T-helper 2 cell (primary cell): ENCODE measurements at places on chromosomes 11 and 22.

DNA sequence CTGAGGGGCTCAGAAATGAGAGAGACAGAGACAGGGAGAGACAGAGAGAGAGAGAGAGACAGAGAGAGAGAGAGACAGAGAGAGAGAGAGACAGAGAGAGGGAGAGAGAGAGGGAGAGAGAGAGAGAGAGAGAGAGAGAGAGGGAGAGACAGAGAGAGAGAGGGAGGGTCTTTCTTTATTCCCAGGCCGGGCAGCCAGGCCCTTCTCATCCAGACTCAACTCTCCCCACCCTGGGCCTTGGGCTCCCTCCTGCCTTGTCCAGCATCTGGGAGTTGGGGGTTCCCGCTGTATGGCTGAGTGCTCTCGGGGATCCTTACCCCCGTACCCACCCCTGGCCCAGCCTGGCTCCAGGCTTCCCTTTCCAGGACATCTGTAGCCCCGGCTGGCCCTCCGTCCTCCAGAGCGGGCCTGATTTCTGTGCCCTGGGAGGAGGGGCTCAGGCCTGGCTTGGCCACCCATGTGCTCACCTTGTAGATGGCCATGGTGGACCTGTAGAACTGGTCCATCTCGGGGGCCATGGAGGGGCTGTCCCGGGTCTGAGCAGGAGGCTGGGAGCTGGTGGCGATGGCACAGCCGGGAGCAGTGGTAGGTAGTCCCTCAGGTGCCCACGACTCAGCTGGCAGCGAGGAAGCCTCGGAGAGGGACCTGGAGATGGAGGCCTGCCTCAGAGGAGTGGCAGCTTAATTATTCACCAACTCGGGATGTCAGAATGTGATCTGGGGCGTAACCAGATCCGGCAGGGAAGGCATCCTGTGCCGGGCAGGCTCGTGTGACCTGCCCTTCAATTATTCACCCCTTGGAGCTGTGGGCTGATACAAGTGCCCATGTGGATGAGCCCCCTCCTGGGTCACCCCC lies at the start of gene BAIAP2L2:
Gene BAIAP2L2 (minus strand): TSS at position 677 of the 855 bp plus-strand sequence. CDS start 159 bp downstream, at position 518.
- DNase-seq = no peak

GRCh38 chr11:8709777-8710176 lies 27.2 kb downstream of the RPL27A start:
- DNase-seq = no peak

DNA sequence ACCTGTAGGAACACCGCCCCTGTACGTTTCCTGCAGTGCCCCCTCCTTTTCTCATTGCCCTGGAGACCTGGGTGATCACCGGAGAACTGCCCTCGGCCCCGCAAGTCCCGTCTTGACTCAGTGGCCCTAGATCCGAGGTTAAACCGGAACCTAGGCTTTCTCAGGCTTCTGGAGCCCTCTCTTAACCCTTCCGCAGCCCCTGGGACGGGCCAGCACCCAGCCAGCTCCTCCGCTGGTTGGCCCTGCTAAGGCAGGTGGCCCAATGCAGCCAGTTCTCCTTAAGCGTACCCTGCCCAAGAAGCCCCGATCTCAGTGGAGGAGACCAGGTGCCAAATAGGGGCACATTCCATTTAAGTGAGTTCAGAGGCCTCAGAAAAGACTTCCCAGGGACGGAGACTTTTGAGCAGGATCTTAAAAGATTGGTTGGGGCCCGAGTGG lies 776 bp downstream of the NLRX1 start:
- DNase-seq = no peak

DNA sequence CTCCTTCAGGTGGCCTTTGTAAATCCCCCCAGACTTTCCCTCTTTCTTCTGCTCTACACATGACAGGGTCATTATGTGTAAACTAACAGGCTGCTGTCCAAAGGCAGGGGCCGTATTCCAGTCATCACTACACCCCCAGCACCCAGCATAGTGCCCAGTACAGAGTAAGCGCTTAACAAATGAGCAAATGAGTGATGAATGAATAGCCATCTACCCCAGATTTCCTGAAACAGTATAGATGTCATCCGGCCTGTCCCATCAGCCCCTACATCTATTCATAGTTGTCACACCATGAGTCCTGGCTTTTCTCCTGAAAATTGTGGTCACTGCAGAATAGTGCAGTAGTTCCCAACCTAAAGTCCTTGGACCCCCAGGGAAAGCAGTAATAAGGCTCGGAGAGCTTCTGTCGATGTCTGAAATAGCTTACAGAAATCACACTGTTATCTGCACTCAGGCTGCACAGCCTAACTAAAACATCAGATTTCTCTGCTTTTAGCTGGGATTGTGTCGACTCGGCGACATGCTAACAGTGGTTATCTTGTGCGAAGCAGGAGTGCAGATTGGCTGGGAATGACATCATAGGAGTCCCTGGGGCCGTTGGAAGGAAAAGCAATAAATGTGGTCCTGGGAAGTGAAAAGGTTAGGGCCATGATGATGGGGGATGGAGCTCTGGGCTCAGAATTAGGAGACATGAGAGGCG lies 143.8 kb upstream of the NECTIN1 start:
- DNase-seq = no peak

GRCh38 chr11:58055806-58056401 lies 25.2 kb downstream of the OR6Q1 start:
- DNase-seq = no peak

GRCh38 chr11:57223601-57224000 lies 13.4 kb downstream of the APLNR start:
- no peak for DNase-seq

DNA sequence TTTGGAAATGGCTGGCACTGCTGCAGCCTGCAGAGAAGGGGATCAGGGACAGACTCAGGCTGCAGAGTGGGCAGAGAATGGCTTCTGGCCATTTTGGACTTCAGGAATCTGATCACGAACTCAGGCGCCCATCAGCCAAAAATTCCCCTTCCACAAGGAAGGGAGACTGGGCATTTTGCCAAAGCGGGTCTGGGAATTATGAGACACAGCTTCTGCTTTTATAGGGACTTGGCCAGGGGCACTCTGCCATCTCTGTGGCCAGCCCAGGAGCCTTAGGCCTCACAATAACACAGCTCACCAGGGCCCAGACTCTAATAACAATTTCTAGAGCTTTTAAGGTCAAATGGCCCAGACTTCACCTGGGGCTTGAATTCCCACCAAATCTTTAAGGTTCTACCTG lies 74.7 kb downstream of the CHST1 start:
- DNase-seq = no peak

DNA sequence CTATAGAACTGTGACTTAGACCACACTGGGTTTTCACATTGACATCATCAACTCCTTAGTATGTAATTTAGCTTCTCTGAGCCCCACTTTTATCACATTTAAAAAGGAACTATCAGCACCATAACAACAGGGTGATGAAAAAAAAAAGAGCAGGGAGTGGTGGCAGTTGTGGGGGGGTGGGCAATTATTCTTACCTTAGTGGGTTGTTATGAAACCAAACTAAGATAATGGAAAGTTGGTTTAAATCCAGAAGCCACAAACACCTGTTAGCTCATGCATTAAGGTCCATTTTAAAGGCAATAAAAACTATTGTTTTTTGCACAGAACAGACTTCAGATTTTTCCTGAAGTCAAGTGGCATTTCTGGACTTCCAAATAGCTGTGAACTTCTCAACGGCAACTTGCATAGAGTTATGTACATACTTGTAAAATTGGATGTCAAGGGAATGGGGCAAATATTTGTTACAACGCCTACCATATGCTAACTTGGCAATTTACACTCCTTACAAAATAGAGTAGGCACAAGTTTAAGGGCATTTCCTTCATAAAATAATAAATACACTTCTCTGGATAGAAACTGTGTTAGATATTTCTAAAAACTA lies 793.6 kb downstream of the DLG2 start:
- DNase-seq = no peak

- no peak for DNase-seq
These were observed 432.7 kb downstream of the TBC1D22A start for GRCh38 chr22:47195156-47195483.

DNA sequence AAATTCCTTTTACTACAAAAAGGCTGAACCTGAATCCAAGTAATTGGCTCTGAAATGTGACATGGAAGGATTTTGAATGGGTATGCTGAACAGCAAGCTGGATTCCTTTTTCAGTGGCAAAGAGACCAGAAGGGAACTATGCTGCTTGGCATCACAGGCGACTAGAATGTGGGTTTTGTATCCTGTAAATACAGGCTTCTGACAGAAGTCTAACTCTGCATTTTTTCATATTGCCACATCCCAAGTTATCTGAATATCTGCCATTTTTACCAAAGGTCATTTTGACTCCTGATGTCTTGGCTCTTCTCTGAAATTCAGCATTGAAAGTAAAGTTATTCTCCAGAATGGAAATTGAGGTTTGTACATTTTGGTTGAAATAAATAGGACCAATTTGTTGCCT lies 145.7 kb downstream of the ARHGAP42 start:
- no peak for DNase-seq

- DNase-seq = no peak
These were observed 51.3 kb downstream of the RPL27A start for GRCh38 chr11:8733852-8734251.

DNA sequence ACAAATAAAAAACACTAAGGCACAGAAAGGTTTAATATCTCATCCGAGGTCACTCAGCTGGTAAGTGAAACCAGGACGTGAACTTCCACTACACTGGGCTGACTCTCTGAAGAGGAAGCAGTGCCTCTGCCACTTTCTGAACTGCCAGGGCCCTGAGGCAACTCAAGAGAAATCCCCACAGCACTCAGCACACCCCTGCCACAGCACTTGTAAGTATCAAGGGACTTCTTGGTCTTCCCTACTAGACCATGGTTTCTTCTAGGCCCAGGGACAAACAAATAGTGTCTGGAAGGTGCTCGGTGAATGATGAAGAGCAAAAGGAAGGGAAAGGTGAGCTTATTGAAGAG lies 49.7 kb downstream of the RPL27A start:
- no peak for DNase-seq

GRCh38 chr11:64181506-64182411 lies 4.2 kb upstream of the STIP1 start:
- DNase-seq = no peak

- DNase-seq = no peak
These were observed 605.0 kb upstream of the CADM1 start for GRCh38 chr11:116109228-116109627.

GRCh38 chr11:2662024-2662312 lies 37.8 kb downstream of the KCNQ1OT1 start:
- DNase-seq = no peak

GRCh38 chr11:10935015-10935559 lies 77.2 kb upstream of the ZBED5 start:
- DNase-seq = no peak

DNA sequence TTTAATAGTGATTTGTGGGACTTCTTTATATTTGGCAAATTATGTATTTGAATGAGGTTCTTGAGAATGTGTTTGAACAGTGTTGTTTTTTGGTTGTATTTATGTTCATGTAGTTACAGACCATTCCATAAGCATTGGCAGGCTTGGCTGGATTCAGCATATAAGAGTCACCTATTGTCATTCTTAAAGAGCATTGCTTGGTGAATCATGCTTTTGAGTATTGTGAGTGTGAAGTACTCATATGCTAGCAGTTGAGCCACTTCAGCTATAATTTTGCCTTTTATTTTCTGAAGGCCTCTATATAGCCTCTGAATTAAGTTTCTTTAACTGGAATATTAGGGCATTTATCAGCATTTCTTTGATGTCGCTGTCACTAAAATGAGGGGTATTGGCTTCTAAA lies 110.0 kb upstream of the GAL start:
- DNase-seq = no peak

- DNase-seq = no peak
These were observed 9.6 kb downstream of the SSTR3 start for GRCh38 chr22:37202716-37203115.

GRCh38 chr11:108218455-108218854 lies 4.0 kb downstream of the NPAT start:
- no peak for DNase-seq

- no peak for DNase-seq
These were observed 7.9 kb downstream of the ABTB2 start for GRCh38 chr11:34349882-34350281.

DNA sequence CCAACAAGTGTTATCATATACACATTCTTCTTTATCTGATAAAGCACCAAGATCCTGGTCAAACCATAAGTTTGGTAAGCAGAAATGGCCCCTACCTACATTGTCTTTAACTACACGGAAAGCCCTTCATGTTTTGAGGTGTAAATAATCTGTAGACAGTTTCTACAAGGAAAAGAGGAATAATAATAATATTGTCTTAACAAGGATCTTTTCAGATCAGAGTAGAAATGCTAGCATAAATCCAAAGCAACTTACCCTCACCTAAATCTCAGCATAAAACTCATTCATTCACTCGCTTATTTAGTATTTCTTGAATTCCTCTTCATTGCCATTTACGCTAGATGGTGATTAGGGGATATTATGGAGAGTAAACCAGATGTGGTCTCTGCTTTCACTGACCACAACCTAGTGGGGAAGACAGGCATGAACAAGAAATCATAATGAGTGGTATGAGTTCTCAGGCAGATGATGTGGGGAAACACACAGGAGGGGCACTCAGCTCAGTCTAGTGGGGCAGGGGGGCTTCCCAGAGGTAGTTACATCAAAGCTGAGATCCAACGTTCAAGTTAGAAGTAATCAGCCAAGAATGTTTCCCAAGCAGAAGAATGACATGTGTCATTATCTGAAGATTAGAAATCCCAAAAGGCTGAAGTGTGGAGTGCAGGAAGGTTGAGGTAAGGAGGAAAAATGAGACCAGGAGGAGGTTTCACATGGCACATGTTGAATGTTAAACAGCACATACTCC lies 65.4 kb upstream of the ZC3H12C start:
- no peak for DNase-seq

DNA sequence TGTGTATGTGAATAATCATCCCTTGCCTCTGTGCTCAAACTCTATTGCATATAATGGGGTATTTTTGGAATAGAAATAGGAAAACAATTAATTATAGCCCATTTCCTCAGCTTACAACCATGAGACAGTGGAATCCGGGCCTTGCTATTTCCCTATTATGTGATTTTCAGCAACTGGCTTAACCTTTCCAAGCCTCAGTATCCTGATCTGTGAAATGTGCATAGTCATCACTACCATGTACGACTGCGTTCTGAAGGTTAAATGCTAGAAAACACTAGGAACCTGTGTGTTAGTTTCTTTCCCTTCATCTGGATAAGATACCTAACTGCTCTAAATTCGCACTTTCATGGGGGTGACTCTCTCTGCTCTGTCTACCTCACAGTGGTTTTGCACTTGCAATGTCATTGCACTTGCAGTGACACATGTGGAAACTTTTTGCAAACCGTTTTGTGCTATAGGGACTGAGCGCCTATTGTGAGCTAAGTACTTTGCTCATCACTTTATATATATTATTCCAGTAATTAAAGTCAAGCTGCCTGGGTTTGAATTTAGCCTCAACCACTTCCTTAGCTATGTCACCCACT lies 48.3 kb downstream of the IRAG1 start:
- DNase-seq = no peak
